ENCODE measurements at places on chromosomes 11 and 22. TPM values are rescaled to one million over a fixed set of nuclear protein-coding genes. Genes with fewer than 3 reads are reported as not detected.

DNA sequence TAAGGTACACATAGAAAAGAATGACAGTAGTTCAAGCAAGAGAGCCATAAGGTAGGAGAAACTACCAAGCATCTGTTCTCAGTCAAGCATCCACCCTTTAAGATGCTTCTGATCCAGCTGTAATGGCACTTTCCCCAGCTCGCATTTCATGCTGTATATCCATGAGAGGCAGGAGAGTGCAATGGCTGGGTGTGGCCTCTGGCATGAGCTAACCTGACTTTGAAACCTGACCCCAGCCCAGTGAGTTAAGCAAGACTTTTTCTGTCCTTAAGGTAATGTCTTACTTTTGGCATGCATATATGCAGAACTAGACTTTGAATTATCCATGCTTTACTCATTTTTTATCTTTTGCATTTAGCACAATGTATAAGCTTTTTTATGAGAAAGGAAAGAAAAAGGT, 79.8 kb upstream of the CNTN5 start:
- H3K27me3 ChIP-seq: no peaks in the 10 kb centered on the region
- H3K4me1 ChIP-seq: peaks cover 6% of the 10 kb centered on the region
- no peak overlapping the region for H3K27ac ChIP-seq
- H3K36me3 ChIP-seq: no peaks in the 10 kb centered on the region
- DNase-seq: peak; percentile 28

- H3K27ac ChIP-seq: peak overlapping the region; percentile 5
- no peaks in the 10 kb centered on the region for H3K36me3 ChIP-seq
- H3K4me3 ChIP-seq: no peak overlapping the region
- no peak for DNase-seq
- H3K4me1 ChIP-seq: peaks cover 6% of the 10 kb centered on the region
- no peaks in the 10 kb centered on the region for H3K27me3 ChIP-seq
Measured at GRCh38 chr11:117052196-117053149, 45.8 kb downstream of the SIK3 start.

DNA sequence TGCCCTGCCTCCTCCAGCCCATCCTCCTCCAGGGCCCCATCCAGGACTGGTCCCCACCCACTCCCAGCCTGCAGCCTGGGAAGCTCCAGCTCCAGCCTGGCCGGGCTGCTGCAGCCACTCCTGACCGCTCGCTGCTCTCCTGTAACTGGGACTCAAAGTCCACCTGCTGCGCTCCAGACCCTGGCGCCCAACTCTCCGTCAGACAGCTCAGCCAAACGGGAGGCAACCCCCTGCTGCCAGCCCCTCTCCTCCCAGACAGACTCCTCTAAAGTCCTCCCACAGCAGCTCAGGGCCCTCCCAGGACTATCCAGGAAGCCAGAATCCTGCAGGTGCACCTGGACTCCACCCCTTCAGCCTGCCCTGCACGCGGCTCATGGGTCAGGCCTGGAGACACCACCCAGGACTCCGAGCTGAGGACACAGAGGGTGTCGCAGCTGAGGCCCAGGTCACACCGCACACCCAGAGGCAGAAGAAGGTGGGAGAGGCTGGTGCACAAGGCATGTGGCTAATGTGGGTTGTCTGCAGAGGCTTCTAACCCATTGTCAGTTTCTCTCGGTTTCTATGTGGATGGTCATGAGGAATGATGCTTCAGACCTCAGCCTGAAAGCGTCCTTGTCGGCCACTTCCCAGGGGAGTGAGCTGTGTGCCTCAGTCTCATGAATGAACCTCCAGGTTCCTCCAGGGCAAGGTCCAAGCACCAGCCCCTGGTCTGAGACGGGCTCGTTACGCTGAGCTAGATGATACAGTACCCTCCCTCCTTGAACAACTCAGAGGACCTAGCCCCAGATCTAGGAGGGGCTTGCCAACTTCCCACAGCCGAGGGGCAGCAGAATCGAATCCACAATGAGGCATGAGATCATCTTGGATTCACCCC, 1514.8 kb downstream of the TBC1D22A start:
- H3K27ac ChIP-seq: peak overlapping the region; percentile 57
- no peak for DNase-seq
- peaks cover 5% of the 10 kb centered on the region for H3K27me3 ChIP-seq
- H3K4me1 ChIP-seq: peaks cover 13% of the 10 kb centered on the region

DNA sequence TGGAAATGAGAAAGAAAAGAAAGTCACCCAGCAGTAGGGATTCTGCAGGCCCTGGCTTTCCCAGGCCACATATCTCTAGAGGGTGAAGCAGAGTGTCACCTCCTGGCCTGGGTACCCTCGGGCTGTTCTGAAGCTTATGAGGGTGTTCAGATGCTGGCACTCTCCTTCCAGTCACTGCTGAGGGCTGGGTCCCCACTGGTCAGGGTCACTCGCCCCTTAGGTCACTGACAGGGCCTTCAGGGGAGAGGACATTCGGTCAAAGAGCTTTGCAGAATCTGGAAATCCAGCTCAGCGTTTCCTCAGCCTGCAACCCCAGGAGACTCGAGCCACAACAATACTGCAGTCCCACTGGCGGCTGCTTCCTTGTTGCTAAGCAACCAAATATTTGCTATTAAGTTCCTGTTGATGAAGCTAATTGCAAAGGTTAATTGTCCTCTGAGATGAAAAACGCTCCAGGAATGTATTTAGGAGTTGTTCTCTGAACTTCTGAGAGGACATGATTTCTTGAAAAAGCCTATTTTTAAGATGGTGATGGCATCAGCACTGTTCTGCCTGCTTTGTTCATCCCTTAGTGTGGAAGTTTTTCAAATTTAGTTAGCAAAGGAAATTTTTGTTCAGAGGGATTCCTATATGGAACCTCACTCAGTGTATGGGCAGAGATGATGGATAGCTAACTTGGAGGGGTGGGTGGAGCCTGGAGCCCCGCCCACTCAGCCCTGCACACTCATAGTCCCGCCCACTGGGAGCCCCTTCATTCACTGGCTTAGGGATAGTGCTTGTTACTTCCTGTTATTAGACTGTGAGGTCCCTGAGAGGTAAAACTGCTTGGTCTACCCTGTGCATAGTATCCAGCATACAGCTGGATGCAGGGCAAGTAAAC, 109.2 kb downstream of the CSNK2A3 start:
- no peak overlapping the region for H3K4me3 ChIP-seq
- H3K27me3 ChIP-seq: peaks cover 10% of the 10 kb centered on the region
- peak; percentile 66 for DNase-seq
- H3K4me1 ChIP-seq: peaks cover 19% of the 10 kb centered on the region

GRCh38 chr11:35237860-35238715, 99.1 kb downstream of the CD44 start:
- H3K36me3 ChIP-seq: peaks cover 4% of the 10 kb centered on the region
- peaks cover 16% of the 10 kb centered on the region for H3K4me1 ChIP-seq
- peak overlapping the region; percentile 51 for H3K4me3 ChIP-seq
- H3K27ac ChIP-seq: no peak overlapping the region
- no peaks in the 10 kb centered on the region for H3K27me3 ChIP-seq

DNA sequence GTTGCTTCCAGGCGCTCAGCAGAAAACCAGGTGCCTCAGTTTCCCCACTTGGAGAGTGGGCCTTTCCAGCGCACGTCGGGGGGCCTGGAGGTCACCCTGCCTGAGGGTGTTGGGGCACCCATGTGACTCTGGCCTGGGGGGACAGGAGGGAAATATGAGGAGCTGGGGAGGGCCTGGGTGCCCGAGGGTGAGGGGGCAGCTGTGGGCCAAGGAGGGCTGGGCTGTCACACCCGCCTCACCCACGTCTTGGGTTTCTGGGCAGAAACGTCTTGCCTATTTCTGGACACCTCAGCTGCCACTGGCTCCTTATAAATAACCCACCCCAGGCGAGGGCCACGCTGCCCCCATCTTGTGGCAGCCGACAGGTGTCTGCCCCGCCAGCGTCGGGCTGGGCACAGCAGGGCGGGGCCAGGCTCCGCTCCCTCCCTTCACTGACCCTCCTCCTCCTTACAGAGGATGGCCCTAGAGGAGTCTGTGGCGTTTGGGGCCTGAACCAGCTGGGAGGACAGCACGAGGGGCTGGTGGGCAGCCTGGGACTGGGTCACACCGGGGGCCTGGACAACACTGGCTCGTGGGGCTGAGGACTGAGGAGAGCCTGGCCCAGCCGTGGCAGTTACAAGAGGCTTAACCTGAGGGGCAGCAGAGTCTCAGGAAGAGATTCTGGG, 1.5 kb downstream of the TNNT3 start:
- no peak overlapping the region for H3K27ac ChIP-seq
- no peak overlapping the region for H3K4me3 ChIP-seq
- H3K36me3 ChIP-seq: no peaks in the 10 kb centered on the region
- no peaks in the 10 kb centered on the region for H3K27me3 ChIP-seq
- H3K4me1 ChIP-seq: no peaks in the 10 kb centered on the region
- no peak for DNase-seq

GRCh38 chr11:69538854-69539253, 57.4 kb downstream of the LINC01488 start:
- H3K27ac ChIP-seq: no peak overlapping the region
- H3K4me3 ChIP-seq: no peak overlapping the region
- DNase-seq: no peak
- H3K27me3 ChIP-seq: no peaks in the 10 kb centered on the region

DNA sequence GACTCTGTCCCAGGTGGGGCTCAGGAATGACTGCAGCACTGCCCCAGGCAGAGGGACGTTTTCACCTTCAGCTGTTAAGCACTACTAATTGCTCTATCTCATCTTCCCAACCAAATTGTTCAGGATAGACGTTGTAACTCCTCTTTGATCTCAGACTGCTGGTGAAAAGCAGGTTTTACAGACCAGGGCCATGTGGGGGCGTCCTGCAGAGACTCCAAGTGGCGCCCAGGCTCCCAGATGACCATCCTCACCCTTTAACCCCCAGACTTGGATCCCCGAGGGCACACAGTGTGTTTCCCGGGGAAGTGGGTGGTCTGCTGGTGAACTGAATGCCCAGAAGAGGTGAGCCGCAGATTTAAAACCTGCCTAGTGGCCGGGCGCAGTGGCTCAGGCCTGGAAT, 23.9 kb downstream of the FADD start:
- peak; percentile 64 for DNase-seq
- H3K36me3 ChIP-seq: peaks cover under 1% of the 10 kb centered on the region
- H3K4me3 ChIP-seq: no peak overlapping the region
- no peaks in the 10 kb centered on the region for H3K27me3 ChIP-seq
- no peak overlapping the region for H3K27ac ChIP-seq

- H3K27me3 ChIP-seq: peaks cover 63% of the 10 kb centered on the region
- H3K27ac ChIP-seq: no peak overlapping the region
- peaks cover 14% of the 10 kb centered on the region for H3K4me1 ChIP-seq
- no peak overlapping the region for H3K4me3 ChIP-seq
Measured at GRCh38 chr11:65452806-65453490, 30.4 kb downstream of the NEAT1 start.

GRCh38 chr11:113991718-113992458, 17.0 kb downstream of the HTR3A start:
- H3K27me3 ChIP-seq: no peaks in the 10 kb centered on the region
- H3K36me3 ChIP-seq: no peaks in the 10 kb centered on the region
- H3K27ac ChIP-seq: no peak overlapping the region

DNA sequence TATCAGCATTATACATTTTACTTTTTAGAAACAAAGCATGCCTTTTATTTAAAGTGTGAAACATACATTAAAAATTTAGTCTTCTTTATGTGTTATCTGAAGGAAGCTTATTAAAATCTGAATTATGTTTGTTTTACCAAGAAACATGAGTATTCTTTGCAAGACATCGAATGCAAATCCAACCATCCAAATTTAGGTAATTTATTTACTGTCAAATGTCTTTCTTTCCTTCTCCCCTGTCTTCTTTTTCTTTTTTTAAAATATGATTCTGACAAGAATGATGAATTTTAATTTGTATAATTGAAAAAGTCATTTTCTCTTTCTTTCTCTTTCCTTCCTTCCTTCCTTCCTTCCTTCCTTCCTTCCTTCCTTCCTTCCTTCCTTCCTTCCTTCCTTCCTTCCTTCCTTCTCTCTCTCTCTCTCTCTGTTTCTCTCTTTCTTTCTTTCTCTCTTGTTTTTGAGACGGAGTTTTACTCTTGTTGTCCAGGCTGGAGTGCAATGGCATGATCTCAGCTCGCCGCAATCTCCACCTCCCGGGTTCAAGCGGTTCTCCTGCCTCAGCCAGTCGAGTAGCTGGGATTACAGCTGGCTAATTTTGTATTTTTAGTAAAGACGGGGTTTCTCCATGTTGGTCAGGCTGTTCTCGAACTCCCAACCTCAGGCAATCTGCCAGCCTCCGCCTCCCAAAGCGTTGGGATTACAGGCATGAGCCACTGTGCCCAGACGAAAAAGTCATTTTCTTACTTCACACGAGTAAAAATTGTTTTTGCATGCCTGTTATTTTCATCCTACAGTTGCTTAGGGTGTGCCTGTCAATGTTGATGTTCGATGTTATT, 157.5 kb downstream of the TMEM135 start:
- peaks cover 8% of the 10 kb centered on the region for H3K4me1 ChIP-seq
- peak overlapping the region; percentile 46 for H3K27ac ChIP-seq
- DNase-seq: no peak
- H3K27me3 ChIP-seq: no peaks in the 10 kb centered on the region

- H3K4me3 ChIP-seq: no peak overlapping the region
- H3K36me3 ChIP-seq: peaks cover 38% of the 10 kb centered on the region
- H3K4me1 ChIP-seq: peaks cover 11% of the 10 kb centered on the region
Measured at GRCh38 chr11:12397931-12398334, 20.6 kb downstream of the PARVA start.

DNA sequence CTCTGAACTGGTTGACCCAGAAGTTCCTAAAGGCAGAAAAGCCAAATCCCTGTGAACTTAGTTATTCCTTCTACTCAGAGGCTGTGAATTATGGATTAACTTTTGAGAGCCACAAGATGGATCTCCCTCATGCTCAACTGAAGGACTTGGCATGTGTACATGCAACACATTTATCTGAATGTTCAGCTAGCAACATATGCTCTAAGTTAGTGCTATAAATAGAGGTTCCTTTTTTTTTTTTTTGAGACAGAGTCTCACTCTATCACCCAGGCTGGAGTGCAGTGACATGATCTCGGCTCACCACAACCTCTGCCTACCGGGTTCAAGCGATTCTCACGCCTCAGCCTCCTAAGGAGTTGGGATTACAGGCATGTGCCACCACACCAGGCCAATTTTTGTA, 40.1 kb downstream of the EIF4ENIF1 start:
- H3K36me3 ChIP-seq: peaks cover 14% of the 10 kb centered on the region
- no peaks in the 10 kb centered on the region for H3K4me1 ChIP-seq
- DNase-seq: no peak
- H3K27me3 ChIP-seq: no peaks in the 10 kb centered on the region
- no peak overlapping the region for H3K27ac ChIP-seq

GRCh38 chr11:43359422-43359818, 700 bp downstream of the TTC17 start:
- peak overlapping the region; percentile 93 for H3K27ac ChIP-seq
- DNase-seq: peak; percentile 21
- H3K4me1 ChIP-seq: peaks cover 28% of the 10 kb centered on the region
- peaks cover 4% of the 10 kb centered on the region for H3K36me3 ChIP-seq

The OTOG gene
- 3.5 TPM for total RNA-seq

The CCDC88B gene
- total RNA-seq: 19.9 TPM

The MIF gene
- 1,424 TPM for total RNA-seq

The OR10D3 gene
- not detected for total RNA-seq

The TRPT1 gene
- total RNA-seq: 58.8 TPM

The CARD18 gene
- not detected for total RNA-seq

The DGAT2 gene
- total RNA-seq: 3.3 TPM
